Caki2 (cell line): ENCODE measurements at places on chromosomes 1 and 21.

- DNase-seq: no peak
These were observed 55.5 kb downstream of the CLIC6 start for GRCh38 chr21:34724131-34724856.

- DNase-seq: no peak
These were observed 79.7 kb downstream of the ZNF326 start for GRCh38 chr1:90074566-90074965.

DNA sequence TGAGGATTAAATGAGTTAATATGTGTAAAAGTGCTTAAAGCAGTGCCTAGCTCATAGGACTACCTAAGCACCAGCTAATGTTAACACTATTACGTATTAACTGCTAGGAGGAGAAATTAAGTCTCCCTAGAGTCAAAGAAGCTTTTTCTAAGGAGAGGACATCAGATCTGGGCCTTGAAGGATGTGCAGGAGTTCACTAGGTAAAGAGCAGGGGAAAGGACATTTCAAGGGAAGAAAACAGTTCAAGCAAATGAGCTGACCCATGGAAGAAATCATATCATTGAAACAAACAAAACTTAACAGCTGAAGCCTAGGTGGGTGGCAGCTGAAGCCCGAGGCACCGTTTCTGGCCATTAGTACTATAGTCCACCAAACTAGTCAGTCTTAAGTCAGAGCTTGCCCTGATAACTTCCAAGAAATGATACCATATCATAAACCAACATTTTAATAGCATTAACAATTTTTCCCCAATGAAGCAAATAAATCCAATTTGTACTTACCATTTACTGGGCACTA, 46.7 kb downstream of the TRIT1 start:
- no peak for DNase-seq

DNA sequence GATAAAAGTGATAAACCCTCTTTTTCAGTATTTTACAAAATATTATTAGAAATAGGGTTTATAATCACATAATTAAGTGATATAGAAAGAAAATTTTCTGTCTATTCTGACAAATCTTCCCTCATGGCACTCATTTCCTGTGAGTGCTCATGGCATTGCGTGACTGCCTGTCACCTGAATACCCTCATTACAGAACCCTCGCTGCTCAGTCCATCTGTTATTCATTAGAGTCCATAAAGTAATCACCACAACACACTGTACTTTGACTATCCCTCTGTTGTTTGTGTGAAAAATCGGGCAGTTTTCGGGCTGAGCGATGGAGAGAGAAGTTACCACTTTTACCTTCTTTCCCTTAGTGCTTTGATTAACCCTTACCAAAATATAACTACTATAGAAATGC, 100.4 kb upstream of the BRINP3 start:
- no peak for DNase-seq

DNA sequence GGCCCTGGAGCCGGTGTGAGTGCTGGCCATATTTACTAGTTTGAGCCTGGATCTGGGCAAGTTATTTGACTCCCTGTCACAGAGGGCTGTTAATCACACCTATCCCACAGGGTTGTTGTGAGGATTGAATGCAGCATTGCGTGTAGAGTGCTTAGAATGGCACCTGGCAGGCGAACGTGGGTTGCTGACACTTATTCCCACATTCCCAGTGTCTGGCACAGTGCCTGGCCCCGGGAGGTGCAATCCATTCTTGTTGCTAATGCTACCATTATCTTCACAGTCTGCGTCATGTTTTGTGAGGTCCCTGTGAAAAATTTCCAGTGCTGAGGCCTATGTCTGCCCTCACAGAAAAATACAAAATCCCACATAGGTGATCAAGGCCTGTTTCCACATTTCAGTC, 66.1 kb downstream of the CD2 start:
- DNase-seq: no peak

DNA sequence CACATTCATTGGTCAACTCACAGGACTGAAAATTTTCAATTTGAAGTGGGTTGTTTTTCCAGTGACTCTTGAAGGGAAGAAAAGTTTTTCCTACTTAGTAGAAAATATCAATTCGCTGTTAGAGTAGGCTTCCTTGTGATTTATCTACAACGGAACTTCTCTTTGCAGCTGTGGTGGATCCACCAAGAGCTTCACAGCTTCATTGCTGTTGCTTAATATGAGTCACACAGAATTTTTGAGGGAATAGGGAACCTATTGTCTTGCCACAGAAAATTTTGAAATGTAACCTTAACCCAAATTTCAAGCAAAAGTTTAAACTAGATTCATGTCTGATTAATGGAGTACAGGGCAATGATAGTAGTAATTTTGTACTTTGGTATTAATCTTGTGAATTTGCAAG, 58.4 kb upstream of the IFI44L start:
- DNase-seq: no peak
